ENCODE measurements at places on chromosomes 2 and 18. TPM values are rescaled to one million over a fixed set of nuclear protein-coding genes. Genes with fewer than 3 reads are reported as not detected.

GRCh38 chr2:159506764-159507440, 109.4 kb downstream of the BAZ2B start:
- DNase-seq = no peak

GRCh38 chr2:26630669-26631360, 10.4 kb downstream of the CIB4 start:
- DNase-seq = no peak

DNA sequence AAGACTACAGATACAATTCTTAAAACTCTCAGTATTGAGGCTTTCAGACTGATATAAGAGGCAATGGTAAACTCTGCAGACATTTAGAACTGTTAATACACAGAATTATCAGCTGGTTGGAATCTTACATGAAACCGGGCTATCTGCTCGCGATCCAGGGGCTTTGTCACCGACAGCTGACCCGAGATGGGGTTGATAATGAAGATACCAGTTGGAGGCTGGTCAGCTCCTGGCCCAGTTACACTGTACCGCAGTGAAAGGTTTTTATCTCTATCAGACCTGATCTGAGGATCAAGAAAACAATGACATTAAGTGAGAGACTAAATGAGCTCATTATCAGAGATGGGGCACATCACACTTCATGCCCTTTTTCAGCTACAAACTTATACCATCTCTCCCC, 167.3 kb downstream of the CDH2 start:
- no peak for DNase-seq

DNA sequence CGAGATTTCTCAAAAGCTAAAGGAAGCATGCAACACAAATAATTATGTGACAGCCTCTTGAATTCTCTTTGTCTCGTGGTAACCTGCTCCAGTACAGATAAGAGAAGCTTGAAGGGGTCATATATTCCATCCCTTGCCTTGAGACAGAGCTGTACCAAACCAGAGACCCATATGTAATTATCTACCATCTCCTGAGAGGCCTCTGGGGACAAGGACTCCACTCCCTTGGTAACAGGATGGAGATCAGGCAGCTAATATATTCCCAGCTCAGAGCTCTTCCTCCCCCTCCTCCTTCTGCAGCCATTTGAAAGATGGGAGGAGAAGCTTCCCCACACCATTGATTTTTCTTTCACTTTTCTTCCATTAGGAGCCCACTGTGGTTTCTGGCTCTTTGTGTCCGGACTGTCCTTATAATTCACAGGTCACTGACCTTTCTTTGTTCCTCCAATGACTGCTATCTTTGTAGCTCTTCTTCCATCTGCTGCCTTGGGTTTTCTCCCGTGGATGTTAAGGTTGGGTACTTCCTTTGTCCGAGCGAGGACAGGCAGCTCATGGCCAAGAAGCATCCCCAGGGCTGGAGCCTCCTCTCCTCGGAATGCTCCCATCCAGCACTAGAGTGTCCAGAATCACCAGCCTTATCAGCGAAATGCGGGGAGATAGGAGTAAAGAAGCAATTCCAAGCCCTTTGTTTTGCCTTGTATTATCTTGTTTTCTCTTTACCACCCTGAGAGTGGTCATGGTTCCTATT, 72.6 kb upstream of the STPG4 start:
- no peak for DNase-seq

The CTNNA2 gene
- polyA plus RNA-seq = 3.4 TPM

DNA sequence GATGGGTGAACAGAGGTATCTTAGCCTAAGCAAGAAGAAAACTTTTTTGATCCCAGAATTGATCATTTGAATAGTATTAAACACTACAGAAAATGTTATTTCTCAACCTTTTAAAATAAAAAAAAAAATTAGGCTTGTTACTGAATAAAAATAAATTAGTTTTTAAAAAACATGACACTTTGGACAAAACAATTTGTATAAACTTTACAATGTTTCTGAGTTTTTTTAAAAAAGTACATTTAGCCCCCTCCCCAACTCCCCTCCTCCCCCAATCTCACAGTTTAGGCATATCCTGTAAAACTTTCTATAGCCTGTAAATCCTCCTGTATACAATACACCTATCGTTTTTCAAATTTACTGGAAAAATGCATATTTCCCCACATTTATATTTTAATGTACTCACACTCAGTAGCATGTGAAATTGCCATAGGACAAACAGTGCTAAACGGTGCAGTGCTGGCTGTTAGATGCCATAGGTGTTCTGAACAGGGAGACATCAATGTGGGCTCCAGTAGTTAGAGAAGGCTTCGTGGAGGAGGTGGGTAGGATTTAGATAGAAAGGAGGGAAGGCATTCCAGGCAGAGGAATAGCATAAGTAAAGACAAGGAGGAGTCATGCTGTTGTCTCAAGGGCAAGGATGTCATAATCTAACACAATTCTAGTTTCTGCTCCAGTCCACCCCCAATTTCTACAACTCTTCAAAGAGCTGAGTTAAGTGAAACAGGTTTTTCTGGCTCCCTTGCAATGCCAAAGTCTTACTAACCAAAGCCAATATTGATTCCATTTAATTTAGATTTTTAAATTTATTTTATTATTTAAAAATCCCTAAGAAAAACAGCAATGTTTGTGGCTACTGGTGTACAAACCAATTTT, 50.9 kb downstream of the SP3 start:
- DNase-seq = no peak

The ANKRD23 gene
- polyA plus RNA-seq = 4.4 TPM

The LRRC30 gene
- polyA plus RNA-seq = 0.20 TPM

DNA sequence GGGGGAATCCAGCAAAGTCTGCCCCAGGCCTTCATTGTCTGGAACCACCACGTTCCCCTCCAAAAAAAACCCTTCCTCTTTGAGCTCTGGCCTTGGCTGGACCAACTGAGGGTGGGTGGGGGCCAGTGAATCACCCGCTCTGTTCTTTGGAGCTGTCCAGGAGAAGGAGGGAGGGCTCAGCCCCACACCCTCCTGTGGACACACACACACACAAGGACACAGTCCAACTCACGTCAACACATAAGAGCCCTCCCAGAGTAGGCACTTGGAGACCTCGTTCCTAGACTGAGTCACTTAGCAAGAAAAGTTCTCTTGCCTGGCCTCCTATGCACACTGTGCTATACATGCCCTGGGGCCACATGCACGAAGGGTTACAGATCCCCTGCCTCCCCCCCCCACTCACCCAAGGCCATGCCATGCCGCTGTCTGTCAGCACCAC, 1.2 kb upstream of the TNS1 start:
- no peak for DNase-seq

GRCh38 chr2:55951533-55951932, 28.0 kb upstream of the EFEMP1 start:
- no peak for DNase-seq

DNA sequence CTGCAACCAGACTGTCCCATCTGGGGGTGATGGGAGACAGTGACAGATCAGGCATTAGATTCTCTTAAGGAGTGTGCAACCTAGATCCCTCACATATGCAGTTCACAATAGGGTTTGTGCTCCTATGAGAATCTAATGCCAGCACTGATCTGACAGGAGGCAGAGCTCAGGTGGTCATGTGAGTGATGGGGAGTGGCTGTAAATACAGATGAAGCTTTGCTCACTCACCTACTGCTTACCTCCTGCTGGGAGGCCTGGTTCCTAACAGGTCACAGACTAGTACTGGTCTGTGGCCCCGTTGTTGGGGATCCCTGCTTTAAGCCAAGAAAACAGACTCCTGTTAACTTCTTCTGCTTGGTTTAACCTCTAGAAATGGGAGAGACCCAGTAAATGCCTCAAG, 3.2 kb downstream of the CYP27A1 start:
- DNase-seq = no peak

The DYSF gene
- polyA plus RNA-seq = 18.5 TPM

GRCh38 chr2:168566974-168567665, 111.0 kb downstream of the CERS6 start:
- DNase-seq = no peak

The ZBTB7C gene
- polyA plus RNA-seq = 13.1 TPM

The MTCL1 gene
- 35.9 TPM for polyA plus RNA-seq

DNA sequence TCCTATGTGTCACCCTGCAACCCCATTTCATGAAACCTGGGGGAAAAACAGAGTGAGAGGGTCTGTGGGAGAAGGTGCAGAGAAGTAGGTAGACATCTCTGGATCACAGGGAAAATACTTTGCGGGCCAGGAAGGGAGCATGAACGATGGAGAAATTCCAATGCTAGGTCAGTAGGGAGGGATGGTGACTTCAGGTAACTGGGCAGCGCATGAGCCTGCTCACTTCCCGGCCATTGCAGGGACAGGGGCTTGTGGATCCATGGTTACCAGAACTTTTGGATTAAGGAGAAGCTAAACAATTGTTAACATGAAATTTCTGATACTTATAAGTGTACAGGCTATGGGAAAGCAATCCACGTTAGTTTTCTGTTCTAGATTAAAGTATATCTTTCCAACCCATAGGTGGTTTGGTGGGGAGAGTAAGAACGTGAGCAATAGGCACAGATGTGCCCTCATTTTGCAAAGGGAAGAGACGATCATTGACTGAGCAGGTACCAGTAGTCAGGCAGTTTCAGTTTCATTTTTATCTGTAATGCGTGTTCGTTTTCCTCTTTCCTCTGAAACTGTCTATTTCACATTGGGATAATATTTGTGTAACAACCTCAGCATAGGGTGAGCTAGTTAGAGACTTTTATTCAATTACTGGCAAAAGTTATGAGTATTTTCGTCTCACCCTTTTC, 65.0 kb downstream of the NYAP2 start:
- no peak for DNase-seq

DNA sequence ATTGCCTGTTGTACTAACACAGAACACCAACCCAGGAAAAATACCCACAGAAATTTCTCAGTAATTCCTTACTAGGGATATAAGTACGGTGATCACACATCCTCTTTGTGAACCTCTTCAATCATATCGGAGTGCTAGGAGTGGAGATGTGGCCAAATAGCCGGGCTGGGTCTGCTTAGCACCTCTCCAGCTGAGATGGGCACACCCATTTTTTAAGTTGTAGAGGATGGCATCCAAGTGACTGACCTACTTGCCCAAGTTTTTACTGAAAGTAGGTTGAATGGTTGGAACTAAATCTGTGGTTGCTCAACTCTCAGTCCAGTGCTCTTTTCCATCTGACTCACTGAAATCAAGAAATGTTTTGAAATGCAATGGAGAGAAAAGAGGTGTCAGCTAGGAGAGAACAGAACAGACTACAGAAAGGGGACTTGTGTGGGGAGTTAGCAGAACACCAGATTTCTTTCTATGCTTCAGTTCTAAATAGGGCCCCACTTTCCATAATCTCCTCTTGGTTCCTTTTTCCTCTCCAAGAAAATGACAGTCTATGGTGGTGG, 68.7 kb upstream of the FSHR start:
- no peak for DNase-seq

DNA sequence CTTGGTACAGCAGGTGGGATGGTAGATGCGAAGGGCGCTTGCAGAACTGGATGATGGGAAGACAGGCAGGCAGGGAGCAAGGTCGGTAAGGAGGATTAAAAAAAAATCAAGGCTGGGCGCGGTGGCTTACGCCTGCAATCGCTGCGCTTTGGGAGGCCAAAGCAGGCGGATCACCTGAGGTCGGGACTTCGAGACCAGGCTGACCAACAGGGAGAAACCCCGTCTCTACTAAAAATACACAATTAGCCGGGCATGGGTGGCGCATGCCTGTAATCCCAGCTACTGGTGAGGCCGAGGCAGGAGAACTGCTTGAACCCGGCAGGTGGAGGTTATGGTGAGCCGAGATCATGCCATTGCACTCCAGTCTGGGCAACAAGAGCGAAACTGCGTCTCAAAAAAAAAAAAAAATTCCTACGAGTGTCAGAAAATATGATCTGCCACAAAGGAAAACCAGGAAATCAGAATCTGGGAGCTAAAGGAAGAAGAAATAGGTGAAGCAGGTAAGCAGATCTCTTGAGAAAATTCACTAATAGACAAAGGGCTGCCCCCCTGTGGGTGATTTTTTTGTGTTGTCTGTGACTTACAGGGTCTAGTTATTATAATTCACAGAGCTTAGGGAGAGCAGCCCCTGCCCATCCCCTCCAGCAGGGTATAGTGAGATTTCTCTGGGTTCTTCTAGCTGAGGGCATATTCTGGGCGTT, 46.2 kb downstream of the C2orf42 start:
- DNase-seq = no peak

DNA sequence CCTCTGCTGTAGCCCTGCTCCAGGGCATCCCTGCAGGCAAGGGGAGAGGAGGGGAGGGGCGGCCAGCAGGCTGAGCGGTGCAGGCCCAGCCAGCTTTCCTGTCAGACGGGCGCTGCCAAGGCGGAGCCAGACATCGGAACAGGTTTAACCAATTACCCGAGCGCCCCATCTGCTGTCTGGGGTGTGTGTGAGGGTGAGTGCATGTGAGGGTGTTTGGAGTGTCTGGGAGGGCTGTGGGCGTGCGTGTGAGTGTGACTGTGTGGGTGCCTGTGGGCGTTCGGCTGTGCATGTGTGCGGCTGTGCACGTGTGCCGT, 20.0 kb downstream of the EMX1 start:
- DNase-seq = no peak

- DNase-seq = no peak
Measured at GRCh38 chr18:26159353-26159752, 25.7 kb downstream of the PSMA8 start.

GRCh38 chr18:31686986-31687928, 2.9 kb upstream of the B4GALT6 start:
- DNase-seq = no peak

DNA sequence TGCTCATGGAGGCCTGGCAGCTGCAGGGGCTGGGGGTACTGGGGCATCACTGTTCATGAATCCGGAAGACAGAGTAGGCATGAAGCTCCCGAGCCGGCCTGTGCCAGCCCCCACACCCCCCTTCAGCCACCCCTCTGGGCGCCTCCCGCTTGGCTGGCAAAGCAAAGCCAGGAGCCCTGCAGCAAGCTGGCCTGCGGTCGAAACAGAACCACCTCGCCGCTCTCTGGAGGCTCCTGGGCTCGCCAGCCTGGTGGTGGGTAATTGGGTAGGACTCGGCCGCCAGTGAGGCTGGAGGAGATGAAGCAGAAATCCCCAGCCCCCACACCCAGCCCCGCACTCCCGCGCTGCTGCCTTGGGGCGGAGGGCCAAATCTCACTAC, 70.9 kb upstream of the GPC1 start:
- no peak for DNase-seq

GRCh38 chr2:59680863-59681262, 872.6 kb downstream of the BCL11A start:
- no peak for DNase-seq

GRCh38 chr2:199933466-199933865, 21.8 kb downstream of the TYW5 start:
- no peak for DNase-seq

The C1QL2 gene
- not detected for polyA plus RNA-seq

GRCh38 chr2:72084584-72084976, 63.1 kb downstream of the CYP26B1 start:
- DNase-seq = no peak
